ENCODE measurements at places on chromosomes 2 and 18.

DNA sequence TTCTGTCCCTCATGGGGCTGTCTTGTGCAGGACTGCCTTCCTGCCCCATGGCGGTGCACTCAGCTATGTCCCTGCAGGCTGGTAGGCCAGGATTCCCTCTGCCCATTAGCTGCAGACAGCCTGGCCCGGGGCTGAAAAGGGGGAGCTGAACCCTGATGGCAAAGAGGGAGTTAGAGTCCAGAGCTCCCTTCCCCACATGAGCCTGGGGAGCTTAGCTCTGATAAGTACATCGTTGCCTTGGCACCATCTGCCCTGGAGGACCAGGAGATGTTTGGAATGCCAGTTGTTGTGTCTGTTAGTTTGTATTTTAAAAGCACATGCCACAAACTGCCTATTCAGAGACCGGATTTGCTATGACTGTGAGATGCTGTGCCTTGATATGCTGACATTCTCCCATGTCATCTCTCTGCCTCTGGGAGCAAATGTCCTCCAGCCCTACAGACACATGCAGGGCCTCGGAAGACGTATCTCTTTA lies 65.1 kb upstream of the AFF3 start:
- DNase-seq = no peak

- DNase-seq = no peak
Observed at GRCh38 chr18:35118641-35119040, 77.4 kb downstream of the MAPRE2 start.

GRCh38 chr2:9941196-9941995 lies 10.1 kb upstream of the GRHL1 start:
- DNase-seq = no peak

DNA sequence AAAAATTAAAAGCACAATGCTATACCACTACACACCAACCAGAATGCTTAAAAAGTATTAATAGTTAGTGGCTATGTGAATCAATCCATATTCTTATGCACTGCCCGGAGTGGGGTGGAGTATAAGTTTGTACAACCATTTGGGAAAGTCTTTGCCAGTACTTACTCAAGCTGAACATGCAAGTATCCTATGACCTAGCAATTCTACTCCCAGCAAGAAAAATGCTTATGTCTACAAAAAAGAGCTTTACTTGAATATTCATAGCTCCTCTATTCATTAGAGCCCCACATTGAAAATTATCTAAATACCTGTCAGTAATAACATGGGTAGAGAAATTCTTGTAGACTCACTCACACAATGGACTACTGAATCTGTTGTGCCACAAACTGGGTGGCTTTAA lies 21.4 kb upstream of the CNOT11 start:
- no peak for DNase-seq

DNA sequence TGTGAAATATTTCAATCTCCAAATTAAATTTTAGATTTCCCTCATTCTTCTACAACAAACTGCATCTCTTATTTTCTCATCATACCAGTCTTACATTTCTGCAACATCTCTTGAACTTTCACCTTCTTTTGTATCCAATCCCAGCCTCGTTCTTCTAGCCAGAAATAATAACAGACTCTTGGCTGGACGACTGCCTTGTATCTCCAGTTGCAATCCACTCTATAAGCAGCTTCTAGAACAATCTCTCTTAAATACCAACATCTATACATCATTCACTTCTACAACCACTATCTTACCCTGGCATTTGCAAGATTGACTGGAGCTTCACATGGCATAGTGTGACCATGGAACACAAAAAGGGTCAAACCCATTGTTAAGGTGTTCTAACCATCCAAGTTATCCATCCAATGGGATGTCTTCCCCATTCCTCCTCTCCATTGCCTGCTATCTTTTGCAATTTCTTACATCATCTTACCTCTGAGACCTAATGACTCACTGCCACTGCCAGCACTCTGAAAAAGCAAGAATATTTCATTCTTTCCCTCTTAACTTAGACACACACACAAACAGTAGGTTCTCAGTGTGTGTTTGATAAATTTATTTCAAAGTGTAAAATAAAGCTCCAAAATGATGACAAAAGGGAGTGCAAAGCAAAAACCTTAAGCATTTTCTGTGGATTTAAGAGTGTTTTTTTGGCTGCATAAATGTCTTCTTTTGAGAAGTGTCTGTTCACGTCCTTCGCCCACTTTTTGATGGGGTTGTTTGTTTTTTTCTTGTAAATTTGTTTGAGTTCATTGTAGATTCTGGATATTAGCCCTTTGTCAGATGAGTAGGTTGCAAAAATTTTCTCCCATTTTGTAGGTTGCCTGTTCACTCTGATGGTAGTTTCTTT lies 145.6 kb downstream of the METTL4 start:
- no peak for DNase-seq

- no peak for DNase-seq
Observed at GRCh38 chr2:85326406-85327159, 1.2 kb downstream of the TGOLN2 start.

- DNase-seq = no peak
Observed at GRCh38 chr2:235421618-235422017, 72.2 kb upstream of the AGAP1 start.

DNA sequence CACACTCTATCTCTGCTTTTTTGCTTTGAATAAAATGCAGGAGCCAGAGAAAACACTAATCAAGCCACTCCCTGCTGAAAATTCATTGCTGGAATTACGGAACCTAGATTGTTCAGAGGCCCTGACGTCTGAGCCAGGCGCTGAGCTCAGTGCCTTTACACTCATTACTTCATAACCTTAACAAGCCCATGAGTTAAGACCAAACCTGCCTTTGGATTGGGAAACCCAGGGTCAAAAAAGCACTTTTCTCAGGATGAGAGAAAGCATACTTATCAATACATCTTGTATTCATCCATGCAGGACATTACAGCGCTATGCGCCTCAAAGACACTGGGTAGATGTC lies 762 bp downstream of the INO80C start:
- DNase-seq = no peak

DNA sequence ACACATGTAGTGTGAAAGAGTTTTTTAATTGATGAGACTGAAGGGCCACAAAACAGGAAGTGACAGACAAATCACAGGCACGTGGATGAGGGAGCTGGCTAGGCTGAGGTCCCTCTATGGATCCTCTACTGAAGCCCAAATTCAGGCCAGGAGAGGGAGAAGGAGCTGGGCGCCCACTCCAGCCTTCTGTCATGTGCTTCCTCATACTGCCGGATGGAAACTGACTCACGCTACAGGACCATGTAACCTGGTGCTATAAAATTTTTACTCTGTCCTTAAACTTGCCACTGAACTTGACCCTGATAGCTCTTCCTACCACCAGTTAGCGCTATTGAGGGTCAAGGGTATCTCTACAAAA lies 31.3 kb downstream of the PSTPIP2 start:
- DNase-seq = no peak

GRCh38 chr2:48072583-48072982 lies 166.3 kb upstream of the FBXO11 start:
- no peak for DNase-seq

DNA sequence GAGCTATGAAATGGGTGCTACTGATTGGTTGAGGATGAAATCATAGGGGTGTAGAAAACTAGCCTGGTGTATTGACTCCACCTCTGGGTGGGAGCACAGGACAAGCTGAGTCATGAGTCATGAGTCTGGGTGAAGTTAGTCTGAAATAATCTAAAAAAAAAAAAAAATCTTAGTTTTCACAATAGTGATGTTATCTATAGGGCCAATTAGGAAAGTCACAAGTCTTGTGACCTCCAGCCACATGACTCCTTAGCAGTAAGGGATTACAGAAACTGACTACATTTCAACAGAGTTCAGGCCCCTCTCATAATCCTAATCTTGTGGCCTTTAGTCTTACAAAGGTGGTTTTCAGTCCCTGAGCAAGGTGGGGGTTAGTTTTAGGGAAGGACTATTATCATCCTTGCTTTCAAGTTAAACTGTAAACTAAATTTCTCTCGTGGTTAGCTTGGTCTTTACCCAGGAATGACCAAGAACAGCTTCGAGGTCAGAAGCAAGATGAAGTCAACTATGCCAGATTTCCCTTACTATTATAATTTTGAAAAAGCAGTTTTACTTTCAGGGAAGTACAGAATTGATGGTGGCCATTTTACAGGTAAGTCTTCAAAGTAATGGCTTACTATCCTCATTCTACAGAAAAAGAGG lies 338.0 kb upstream of the GYPC start:
- no peak for DNase-seq

DNA sequence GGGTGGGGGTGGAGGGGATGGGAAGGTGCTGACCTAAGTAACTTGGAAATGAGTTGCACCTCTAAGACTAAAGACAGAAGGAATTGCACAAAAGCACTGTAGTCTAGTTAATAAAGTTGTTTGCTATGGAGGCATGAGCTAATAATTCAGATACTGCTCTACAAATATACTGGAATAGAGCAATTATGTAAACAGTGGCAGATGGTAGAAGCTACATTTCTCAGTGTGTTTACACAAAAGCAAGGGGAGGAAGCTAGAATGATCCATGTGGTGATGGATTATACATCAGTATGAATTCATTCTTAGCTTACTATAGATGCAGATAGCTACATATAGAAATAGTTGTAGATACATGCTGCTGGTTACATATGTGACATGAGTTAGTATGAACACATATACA lies 27.6 kb upstream of the UBE2F start:
- DNase-seq = no peak

- no peak for DNase-seq
Observed at GRCh38 chr2:128686497-128686859, 367.8 kb upstream of the HS6ST1 start.

DNA sequence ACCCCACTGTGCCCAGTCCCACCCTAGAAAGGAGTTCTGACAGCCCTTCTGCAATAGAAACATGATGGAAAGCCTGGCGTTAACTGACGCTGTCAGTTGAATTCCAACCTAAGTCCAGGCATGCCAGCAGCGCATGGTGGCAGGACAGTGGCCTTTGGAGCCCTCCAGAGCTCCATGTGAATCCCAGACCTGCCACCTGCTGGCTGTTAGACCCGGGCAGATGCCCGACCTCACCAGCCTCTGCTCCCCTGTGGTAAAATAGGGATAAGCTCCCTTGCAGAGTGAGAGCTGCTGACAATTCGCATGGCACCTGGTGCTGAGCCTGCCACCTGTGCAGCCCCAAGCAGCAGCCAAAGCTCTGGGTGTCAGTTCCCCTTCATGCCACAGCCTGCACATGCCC lies 138.6 kb downstream of the LOXHD1 start:
- DNase-seq = no peak

DNA sequence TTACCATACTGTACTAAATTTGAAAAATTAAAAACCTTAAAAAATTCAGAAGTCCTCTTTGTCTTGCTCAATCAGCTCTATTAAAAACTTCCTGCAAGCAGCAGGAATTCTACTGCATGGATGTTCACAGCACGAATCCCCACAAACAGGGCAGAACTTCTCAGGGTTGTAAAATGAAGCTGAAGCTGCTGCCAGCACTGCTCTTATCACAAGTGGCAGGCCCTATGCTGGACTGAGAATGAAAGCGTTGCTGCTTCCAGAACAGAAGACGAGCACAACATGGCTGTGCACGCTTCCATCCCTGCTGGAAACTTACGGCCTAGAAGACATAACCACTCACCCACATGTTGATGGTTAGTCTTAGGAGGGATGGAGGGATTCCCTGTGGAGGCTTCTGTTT lies 134.0 kb downstream of the RAB3GAP1 start:
- no peak for DNase-seq

DNA sequence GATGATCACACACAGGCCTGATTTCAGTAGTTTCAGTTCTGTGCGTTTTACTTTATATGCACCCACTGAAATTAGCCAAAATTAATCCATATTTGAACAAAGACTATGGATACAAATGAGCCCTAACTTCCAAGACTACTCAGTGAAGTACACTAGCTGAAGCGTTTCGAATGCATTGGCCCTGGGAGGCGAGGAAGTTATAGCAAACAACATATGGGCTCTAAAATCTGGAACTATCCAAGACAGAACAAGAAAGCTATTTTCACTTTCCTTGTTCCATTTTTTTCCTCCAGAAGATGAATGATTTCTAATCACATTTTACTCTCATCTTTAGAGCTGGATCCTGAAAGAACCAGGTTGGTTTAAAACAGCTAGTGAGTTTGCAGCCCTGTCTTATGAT lies 399.4 kb upstream of the HNRNPA3 start:
- no peak for DNase-seq

- no peak for DNase-seq
Observed at GRCh38 chr2:96695602-96696001, 44.3 kb downstream of the LMAN2L start.

- no peak for DNase-seq
Observed at GRCh38 chr2:65724336-65724735, 291.9 kb upstream of the SPRED2 start.

GRCh38 chr2:46915281-46915810 lies at the start of gene MCFD2:
Gene MCFD2 (minus strand): TSS chr2:46915806. CDS start chr2:46909171, 6,635 bp downstream.
- DNase-seq = no peak

DNA sequence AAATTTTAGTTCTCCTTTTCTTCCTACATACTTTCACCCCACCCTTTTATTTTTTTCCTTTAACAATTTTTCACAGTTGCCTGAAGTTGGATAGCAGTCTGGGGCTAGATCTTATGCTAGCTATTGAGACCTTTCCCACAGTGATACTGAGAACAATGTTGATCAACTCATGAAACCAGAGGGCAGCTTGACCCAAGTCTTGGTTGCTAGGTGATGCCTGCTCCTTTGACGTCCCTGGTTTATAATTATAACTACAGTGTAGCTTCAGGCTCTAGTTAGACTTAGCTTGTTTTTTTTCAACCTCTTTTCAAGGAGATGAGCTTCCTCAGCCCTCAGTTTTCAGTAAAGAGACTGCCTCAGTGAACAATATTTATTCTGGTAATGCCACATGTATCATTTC lies 648.5 kb downstream of the IRS1 start:
- DNase-seq = no peak

GRCh38 chr2:98554116-98554861 lies 54.0 kb downstream of the COA5 start:
- no peak for DNase-seq

DNA sequence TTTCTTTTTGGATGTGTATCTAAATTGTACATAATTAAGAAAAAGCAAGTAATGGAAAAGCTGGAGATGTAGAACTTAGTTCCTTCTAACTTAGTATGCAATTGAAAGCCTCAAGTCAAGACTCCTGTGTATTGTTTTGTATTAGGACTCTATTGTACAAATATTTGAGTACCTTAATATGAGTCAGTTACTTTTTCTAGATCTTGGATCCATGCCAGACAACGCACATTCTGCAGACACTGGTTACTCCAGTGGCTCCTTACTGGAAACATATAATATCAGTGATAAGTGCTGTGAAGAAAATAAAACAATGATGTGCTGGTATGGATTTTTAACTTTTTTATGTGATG lies 1.5 kb downstream of the SLC39A10 start:
- DNase-seq = no peak

DNA sequence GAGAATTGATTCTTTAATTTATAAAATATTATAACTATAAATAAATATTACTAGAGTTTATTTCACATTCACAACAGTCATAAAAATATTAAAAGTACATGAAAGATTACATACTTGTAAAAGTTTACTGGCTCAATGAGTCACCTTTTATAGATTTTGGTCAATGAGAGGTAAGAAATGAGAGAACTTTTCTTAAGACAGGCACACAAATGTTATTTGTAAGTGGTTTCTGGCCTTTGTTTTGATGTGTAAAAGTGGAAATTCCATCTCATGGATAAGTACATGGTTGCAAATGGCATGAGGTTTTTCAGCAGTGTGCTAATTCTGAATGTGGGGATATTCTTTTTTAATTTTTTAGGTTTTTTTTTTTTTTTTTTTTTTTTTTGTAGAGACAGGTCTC lies 63.8 kb downstream of the TTC27 start:
- DNase-seq = no peak

- no peak for DNase-seq
Observed at GRCh38 chr18:40897884-40898283, 1057.2 kb upstream of the PIK3C3 start.

- no peak for DNase-seq
Observed at GRCh38 chr2:96103187-96103601, 13.2 kb downstream of the ADRA2B start.

Data from endothelial cell (in vitro differentiated cells).